ENCODE measurements at places on chromosomes 12 and 14. TPM values are rescaled to one million over a fixed set of nuclear protein-coding genes. Genes with fewer than 3 reads are reported as not detected.

CEP83 gene
- 14.8 TPM for total RNA-seq

LHX5 gene
- total RNA-seq, result 0.50 TPM

AICDA gene
- 1.3 TPM for total RNA-seq

GRCh38 chr12:13980538-13981295, 685 bp downstream of the GRIN2B start:
- DNase-seq, result no peak

GRCh38 chr14:85520581-85520980, 9.4 kb upstream of the FLRT2 start:
- DNase-seq, result no peak

DNA sequence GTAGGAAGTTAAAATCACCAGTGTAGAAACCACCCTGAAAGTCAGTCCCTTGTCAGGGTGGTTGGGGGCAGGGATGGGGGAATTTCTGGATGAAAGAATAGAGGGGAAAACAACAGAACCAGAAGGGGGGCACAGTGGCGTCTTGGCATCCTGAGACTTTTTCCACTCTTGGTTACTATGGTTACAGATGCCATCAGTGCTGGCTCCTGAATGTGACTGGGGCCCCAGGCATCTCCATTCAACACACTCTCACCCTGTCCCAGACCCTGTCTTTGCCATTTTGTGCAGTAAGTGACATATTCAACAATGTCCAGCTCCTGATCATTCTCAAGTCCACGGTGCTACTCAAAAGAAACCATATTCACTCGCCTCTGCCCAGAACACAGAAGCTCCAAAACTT, 11.3 kb downstream of the KCNK10 start:
- no peak for DNase-seq

GRCh38 chr12:67647799-67648520, 585 bp upstream of the DYRK2 start:
- DNase-seq, result peak; percentile 77

DNA sequence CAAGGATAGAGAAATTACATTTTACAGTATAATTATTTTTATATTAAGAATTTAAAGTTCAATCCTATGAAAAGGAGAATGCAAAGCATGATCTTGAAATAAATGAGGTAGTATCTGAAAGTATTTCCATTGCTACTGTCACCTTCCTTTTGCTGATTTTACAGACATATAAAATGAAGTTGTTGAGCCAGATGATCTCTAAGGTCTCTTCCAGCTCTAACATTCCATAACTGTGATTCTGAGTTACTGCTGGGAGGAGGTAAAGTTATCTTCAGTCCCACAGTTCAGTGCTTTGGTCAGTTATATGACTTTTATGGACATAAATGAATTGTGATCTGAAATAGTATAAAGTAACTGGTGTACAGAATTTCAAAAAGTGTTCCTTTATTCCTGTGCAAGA, 52.8 kb downstream of the SLC38A6 start:
- no peak for DNase-seq

- no peak for DNase-seq
Observed at GRCh38 chr12:125683748-125684381, 618.6 kb downstream of the AACS start.

DNA sequence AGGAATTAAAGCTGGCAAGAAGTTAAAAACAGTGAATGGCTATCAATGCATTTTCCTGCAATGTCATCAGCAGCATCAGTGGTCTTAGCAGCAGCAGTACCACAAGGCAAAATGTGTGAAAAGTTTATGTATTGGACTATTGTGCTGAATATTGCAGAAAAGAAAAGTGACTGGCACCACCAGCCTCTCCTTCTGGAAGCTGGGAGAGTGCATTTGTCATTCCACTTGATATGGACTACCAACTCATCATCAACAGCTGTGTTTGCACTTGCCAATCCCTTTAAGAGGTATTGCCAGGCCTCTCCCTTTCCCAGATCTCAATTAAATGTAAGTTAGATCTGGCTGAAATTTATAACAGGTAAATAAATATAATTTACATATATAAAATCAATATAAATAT, 151.0 kb upstream of the GZMB start:
- DNase-seq, result no peak

- DNase-seq, result no peak
Observed at GRCh38 chr12:14135996-14136395, 154.6 kb upstream of the GRIN2B start.

DNA sequence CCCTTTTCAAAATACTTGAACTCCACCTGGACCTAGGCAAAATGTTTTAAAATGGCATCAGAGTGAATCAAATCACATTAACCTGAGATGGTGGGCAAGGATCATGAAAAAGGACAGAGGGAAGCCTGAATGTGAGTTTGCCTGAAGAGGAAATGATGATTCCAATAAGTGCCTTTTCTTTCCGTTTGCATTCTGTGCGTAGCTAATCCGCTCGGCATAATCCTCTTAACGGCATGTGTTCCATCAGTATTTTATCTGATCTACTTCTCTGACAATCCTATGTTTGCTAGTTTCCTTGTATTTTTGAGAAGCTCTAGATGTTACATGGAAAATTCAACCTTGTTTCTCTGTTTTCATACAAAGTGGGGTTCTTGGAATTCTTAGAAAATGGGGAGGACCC, 354.6 kb downstream of the NRXN3 start:
- DNase-seq, result no peak

- DNase-seq, result no peak
Observed at GRCh38 chr12:132397152-132397933, 68.0 kb upstream of the GALNT9 start.

DNA sequence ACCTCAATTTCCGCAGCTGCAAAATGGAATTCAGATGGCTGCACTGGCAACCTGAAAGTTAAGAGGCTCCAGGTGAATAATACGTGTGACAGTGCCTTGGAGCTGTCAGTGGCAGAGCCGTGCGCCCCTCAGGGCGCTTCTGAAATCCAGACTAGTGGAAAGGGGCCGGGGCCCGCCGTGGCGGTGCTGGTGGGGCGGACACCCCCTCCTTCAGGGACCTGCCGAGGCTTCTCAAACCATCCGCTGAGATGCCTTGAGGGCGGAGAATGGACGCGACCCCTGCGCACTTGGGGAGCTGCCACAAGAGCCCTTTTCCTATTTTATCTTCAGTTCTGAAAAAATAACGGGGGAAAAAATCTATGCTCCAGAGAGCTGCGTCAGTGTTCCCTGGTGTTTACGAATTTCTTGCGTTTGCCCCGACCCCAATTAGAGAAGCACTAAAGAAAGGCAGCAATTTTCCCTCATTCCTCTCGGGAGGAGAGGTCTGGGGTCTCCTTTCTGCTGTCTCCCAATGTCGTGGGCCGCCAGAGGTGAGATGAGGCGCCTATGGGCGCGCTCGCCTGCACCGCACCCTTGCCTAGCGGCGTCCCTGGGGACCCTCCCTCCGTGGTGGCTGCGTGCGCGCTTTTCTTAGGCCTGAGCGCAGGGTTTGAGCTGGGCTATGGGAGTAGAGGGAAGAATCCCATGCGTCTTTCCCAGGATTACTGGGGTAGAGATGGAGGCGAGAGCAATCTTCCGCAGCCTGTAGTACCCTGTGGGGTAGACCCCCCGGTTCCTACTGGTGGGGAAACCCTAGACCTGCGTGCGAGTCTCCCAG, 2.2 kb downstream of the NOS1 start:
- no peak for DNase-seq

GRCh38 chr14:90602088-90602687, 205.4 kb downstream of the CALM1 start:
- DNase-seq, result no peak

Measured in kidney epithelial cell (primary cell).